Sciatic nerve (tissue), 2 donors: ENCODE measurements at places on chromosomes 3 and 15. TPM values are rescaled to one million over a fixed set of nuclear protein-coding genes. Genes with fewer than 3 reads are reported as not detected.

DNA sequence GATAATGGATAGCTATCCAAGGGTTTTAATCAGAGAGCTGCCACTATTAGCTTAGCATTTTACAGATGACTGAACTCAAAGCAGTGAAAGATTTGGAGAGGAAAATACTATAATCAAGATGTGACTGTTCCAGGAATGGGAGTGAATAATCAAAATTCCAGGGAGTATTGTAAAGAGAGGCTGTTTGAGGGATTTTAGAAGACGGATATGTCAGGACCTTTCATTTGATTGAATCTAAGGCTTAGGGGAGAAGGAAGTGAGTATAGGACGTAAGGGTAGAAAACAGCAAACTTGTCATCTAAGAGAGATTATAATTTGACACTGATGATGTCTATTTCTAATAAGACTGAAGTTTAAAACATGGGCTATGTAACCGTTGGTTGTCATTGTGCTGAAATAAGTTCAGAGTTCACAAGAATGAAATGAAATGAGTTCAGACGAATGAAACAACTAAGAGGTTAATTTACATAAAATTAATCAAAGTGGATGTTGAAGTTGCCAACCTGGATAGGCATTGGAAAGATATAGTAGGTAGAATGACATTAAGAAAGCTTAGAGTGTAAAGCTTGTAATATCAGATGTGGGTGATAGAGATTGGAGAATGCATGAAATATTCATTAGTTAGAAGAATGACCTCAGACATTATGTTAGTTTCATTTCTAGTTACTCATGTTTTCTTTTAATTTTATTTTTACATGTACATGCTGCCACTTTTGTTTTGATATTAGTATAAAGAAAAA is 842.8 kb downstream of the SI start:
- no peak for DNase-seq

DNA sequence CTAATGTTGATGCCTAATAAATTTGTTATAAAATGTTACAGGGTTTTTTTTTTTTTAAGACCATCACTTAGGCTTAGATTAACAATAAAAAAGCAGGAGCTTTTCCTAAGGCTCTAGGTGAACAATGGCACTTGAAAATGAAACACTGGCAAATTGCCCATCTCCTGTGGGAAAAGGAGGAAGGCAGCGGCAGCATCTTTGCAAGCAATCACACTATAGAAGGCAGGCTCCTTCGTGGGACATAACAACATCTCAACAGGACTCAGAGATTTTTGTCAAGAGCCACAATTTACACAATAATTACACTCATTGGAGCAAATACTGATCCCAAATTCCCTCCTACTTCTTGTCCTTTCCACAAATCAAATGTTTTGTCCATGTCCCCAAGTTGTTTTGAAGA is 646.7 kb downstream of the ROBO2 start:
- DNase-seq = no peak

- no peak for DNase-seq
These were observed 965.0 kb downstream of the MCTP2 start for GRCh38 chr15:95196176-95196915.

DNA sequence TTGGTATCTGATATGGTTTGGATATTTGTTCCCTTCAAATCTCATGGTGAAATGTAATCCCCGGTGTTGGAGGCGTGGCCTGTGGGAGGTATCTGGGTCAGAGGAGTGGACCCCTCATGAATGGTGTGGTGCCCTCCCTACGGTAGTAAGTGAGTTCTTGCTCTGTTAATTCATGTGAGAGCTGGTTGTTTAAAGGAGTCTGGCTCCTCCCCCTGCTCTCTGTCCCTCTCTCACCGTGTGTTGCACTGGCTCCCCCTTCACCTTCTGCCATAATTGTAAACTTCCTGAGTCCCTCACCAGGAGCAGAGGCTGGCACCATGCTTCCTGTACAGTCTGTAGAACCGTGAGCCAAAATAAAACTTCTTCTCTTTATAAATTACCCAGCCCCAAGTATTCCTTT is 246.9 kb upstream of the AGTR1 start:
- DNase-seq = no peak

DNA sequence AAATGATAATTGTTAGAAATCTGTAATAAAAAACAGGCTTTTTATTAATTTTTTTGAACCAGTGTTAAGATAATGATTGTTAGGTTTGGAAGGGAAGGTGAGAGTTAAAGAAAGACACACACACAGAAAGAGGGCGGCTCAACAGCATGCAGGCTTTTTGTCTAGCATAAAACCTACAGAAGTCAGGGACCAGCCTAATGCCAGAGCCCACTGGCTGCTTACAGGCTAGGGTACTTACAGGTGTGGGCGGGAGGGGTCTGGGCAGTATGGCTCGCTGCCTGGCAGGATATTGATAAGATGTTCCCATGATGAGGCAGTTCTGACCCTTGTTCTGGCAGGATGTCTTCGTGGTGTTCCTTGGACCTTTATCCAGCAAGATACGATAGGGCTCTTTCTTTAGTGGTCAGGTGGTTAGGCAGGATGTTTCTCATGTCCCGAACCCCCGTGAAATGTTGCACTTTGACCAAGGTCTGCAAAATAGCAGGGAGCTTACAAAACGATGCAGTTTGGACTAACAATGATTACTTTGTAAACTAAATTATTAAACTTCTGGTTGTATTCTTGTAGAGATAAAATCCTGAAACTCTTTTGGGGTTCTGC is 84.7 kb downstream of the DCUN1D1 start:
- no peak for DNase-seq

GRCh38 chr15:70422342-70422741 is 324.6 kb upstream of the TLE3 start:
- DNase-seq = no peak

- no peak for DNase-seq
These were observed 3.7 kb upstream of the TXNRD3 start for GRCh38 chr3:126658584-126658983.

GRCh38 chr15:59315914-59316451 is 56.7 kb downstream of the MYO1E start:
- DNase-seq = no peak

- no peak for DNase-seq
These were observed 3.3 kb downstream of the RFX7 start for GRCh38 chr15:56240390-56240789.

GRCh38 chr3:107242579-107242978 is 134.7 kb upstream of the CCDC54 start:
- no peak for DNase-seq

- DNase-seq = no peak
These were observed 173.2 kb downstream of the THSD4 start for GRCh38 chr15:71288348-71288955.

DNA sequence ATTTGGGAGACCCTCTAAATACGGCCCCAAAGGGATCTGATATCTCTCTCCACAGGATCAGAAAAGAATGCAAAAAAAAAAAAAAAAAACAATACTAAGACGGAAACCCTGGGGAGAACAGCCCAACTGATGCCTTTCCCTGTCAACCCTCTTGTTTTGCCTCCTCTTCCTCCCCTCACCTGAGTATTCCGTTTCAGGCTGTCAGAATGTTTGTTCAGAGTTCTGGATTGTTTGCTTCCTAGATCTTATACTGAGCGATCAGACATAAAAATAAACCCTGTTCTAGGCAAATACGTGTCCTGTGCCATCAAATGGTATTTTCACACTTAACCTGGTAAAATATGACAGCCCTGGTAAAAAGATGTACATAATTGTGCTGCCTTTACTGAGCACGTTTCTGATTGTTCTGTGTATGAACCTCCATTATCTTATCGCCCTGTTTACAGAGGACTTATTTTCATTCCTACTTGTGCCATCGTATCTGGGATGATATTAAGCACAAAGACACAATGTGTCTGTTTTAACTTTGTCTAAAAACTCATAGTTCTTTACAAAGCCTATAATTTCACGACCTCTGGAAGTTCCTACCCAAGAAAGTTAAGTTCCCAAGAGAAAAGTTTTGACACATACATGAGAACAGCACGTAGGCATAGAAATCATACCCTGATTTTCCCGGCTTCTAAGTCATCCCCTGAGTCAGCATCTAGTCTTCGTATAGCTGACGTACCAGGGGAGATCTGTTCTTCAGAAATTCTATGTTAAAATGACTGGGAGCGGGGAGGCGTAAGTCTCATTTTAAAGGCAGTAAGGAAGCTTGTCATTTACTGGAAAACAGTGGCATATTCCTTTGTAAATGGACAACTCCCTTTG is 856 bp downstream of the ZBTB38 start:
- no peak for DNase-seq

DNA sequence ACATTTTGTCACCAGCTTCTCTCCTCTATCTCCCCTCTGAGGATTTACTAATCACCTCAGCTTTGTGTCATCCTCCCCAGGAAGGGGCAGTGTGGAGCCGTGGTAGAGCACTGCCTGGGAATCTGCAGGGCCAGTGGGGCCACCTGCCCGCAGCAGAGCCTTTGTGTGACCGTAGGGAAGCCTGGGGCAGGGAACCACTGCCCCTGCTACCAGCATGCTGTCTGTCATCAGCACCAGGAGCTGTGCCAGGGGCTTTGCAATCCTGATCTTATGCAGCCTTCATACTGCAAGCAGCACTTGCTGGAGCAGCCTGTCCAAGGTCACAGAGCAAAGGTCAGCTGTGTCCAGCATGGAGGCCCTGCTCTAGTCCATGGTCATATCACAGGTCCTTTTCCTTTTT is 170.2 kb upstream of the IL12A start:
- no peak for DNase-seq

Gene CHL1
- total RNA-seq = 252 TPM

Gene CTXND1
- 6.3 TPM for total RNA-seq

Gene ANKUB1
- total RNA-seq = 2.8 TPM

Gene MRPL47
- 20.7 TPM for total RNA-seq

Gene SLC2A2
- total RNA-seq = not detected

Gene CHDH
- total RNA-seq = 7.3 TPM

Gene DPPA4
- not detected for total RNA-seq

Gene XPC
- total RNA-seq = 54.2 TPM

Gene NUTM1
- not detected for total RNA-seq

Gene PEX5L
- total RNA-seq = 70.6 TPM
